ENCODE measurements at places on chromosomes 7 and 10. TPM values are rescaled to one million over a fixed set of nuclear protein-coding genes. Genes with fewer than 3 reads are reported as not detected.

DNA sequence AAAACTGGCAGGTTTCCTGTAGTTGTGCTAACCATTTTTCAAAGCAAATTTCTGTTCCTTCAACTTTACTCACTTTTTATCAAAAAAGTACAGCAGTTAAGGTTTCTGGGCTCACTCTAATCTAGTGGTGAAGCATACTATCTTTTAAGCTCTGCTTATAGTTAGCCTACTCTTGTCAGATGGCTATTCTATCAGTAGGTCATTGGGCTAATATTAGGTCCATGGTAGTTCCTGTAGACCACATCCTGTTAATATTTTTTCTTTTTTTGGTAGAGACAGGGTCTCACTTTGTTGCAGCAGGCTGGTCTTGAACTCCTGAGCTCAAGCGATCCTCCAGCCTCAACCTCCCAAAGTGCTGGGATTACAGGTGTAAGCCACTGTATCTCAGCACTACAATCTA is 27.9 kb upstream of the NRCAM start:
- no peak for DNase-seq

DNA sequence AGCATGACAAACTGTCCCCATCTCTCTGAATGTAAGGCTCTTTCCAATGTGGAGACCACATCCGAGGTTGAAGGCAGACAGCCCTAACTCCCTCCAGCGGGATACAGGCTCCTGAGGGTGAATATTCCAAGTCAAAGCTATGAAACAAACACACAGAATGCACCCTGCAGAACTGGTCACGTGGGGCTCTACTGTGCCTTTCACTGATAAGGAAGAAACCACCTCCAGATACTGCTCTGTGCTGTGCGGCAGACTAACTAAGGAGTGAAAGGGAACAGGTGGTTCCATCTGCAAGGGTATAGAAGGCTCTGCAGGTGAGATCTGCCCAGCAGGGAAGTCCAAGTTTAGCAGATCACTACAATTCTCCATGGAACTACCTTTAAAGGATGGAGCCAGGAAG is 534.4 kb downstream of the KCNMA1 start:
- no peak for DNase-seq

GRCh38 chr7:2157473-2158279 is 75.1 kb downstream of the MAD1L1 start:
- DNase-seq: no peak

DNA sequence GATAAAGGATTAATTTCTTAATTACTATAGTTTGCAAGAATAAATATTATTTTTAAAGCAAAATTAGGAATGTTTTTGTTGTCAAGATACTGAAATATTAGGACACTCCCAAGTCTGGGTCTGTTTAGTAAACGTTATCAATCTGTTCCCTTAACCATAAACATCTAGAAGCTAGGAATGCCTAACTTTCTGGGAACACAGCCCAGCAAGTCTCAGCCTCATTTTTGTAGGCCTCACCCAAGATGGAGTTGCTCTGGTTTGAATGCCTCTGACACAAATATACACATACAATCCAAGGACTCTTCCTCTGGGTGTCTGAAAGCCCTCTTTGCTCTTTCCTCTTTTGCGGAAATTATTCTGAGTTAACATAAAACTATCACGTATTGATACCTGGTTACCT is 487.4 kb upstream of the CELF2 start:
- DNase-seq: no peak

GRCh38 chr7:11212816-11213215 is 239.1 kb downstream of the PHF14 start:
- no peak for DNase-seq

The LRRD1 gene
- not detected for polyA plus RNA-seq

The ZNF239 gene
- 1.3 TPM for polyA plus RNA-seq

The SPDYE1 gene
- not detected for polyA plus RNA-seq

The CRPPA gene
- polyA plus RNA-seq: 0.34 TPM

The IDI2 gene
- not detected for polyA plus RNA-seq

Data from mammary epithelial cell (primary cell).